Esophagus muscularis mucosa (tissue), 4 donors: ENCODE measurements at places on chromosomes 5 and 9. TPM values are rescaled to one million over a fixed set of nuclear protein-coding genes. Genes with fewer than 3 reads are reported as not detected.
A peak's percentile ranks its signal among the peaks of the same experiment; 100 is the strongest.

The ABO gene
- total RNA-seq: 0.33 TPM

The LRRC70 gene
- total RNA-seq: 1.0 TPM

The SLC36A2 gene
- total RNA-seq: not detected

DNA sequence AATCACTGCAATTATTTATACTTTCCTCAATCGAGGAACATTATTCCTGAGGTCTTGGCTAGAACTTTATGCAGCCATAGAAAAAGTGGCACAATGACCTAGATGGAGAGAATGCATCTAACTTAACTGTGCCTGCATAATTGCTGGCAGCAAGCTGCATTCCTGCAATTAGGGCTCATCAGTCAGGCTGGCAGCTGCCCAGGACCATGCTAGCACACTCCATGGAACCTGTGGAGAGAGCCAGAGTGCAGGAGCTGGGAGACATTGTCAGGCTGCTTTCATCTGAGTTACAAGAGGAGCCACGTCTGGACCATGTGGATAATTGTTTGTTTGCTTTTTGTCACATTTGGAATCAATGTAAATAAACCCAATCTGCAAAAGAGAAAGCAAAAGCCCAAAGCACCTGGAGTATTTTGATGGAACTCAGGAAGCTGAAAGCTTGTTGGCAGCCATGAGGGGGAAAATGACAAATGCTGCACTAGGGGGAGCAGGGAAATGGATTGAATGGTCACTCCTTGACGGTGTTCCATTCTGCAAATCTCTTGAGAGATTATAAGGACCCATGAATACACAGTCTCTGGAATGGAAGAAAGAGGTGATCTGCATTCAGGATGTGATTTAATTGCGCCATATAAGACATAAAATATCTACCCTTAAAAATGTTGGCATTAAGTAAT, 839.9 kb downstream of the MAT2B start:
- no peak for DNase-seq

GRCh38 chr9:79695531-79696175, 123.9 kb downstream of the TLE4 start:
- peak; percentile 75 for DNase-seq

GRCh38 chr9:24218656-24219055, 327.0 kb downstream of the IZUMO3 start:
- DNase-seq: no peak

The LCP2 gene
- 7.2 TPM for total RNA-seq

DNA sequence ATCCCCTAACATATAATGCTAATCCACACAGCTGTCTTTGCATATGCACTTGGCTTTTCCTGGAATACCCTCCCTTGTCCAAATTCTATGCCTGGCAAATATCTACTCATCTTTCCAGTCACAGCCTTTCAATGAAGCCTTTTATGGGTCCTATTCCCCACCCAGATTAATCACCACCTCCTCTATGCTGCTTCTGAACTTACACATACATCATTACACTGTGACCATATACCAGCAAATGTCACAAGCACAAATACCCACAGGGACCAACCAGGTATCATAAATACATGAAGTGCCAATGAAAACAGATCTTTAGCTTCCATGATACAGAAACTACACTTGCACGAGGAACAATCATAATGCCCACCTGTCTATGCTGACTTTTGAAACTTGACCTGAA, 22.3 kb downstream of the LPAR1 start:
- no peak for DNase-seq

The C8G gene
- total RNA-seq: not detected

DNA sequence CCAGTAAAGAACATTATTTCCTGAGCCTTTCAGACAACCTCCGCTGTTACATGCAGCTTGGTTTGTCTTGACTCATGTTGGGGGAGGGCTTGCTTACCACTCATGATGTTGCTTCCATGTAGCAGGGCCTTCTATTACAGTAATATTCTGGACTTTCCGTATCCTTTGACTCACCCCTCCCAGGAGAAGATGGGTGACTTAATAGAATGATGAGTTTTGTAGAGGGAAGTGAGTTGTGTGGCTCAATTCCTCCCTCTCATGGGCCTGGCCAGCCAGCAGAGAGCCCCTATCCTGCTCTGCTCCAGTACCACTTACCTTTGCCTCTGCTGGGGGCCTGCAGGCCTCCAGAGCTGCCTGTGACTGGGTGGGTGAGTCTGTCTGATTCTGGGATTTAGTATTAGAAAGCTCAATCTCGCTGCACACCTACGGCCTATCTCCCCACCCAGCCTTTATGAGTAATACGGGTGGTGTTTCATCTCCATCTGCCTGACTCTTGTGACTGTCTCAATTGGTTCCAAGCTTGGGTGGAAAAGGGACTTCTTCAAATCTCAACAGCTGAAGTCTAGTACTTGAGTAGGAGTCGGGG, 52.6 kb upstream of the KLF9 start:
- DNase-seq: no peak

GRCh38 chr5:56011835-56012234, 17.1 kb upstream of the IL6ST start:
- no peak for DNase-seq

The NKD2 gene
- 4.4 TPM for total RNA-seq

The HEMGN gene
- not detected for total RNA-seq

DNA sequence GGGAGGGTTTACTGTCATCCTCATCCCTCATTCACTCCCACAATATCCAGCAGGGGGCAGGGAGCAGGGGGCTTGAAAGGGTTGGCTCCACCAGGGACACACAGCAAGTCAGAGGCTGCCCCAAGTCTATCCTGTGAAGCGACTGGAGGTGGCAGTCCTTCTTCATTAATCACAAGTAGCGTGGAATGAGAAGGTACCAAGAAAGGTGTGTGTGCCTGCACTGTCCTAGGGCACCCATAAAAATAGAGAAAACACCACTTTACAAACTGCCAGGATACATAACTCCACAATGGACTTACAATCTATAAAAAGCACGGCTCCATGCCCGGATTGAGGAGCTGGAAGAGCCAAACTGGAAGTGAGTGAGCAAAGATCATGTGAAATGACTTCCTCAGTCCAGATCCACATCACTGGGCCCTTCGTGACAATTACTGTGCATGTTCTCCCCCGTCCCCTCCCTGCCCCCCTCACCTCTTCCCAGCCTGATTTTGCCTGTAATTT, 183.9 kb downstream of the SLIT3 start:
- DNase-seq: no peak

The NIM1K gene
- 1.6 TPM for total RNA-seq

GRCh38 chr9:29068461-29068860, 1495.2 kb upstream of the C9orf72 start:
- DNase-seq: no peak

GRCh38 chr5:52804387-52804791, 16.7 kb downstream of the ITGA1 start:
- no peak for DNase-seq

The SH2D3C gene
- total RNA-seq: 11.3 TPM

GRCh38 chr5:12672141-12672540, 767.9 kb upstream of the CTNND2 start:
- DNase-seq: no peak

- peak; percentile 57 for DNase-seq
Measured at GRCh38 chr5:82425591-82425990, 147.4 kb upstream of the RPS23 start.

DNA sequence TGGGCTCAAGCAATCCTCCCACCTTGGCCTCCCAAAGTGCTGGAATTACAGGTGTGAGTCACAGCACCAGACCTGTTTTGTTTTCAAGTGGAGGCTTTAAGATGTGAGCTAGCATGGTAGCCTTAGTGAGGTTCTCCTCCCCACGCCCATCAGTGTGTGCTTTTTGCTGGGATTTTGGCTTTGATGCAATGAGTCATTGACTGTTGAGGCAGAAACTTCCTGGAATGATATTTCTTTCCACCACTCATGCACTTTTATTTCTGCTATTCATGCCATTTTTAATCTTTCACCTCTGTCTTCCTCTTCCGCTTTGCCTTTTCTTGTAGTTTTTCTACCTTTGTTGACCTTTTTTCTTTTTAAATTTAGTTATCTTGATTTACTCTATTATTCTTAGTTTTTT, 4.2 kb upstream of the NFIL3 start:
- DNase-seq: no peak

- no peak for DNase-seq
Measured at GRCh38 chr5:51347704-51348103, 35.5 kb upstream of the ISL1 start.

The MZB1 gene
- 0.99 TPM for total RNA-seq

DNA sequence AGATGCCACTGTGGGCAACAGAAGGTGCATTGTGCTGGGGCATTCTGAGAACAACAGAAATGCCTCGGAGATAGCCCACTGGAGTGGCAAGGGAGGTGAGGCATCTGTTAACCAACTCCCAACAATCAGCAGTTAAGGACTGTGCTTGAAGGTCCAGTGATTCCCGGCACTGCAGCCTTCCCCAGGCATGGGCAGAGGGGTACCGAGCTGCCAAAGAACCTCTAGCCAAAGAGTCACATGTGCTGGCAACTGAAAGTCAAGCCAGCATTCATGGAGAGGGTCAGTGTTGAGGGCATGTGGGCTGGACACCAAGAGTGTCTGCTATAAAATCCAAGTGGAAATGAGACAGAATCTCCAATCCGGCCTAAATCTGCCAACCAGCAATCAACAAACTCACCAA, 149.6 kb downstream of the ASTN2 start:
- DNase-seq: no peak

DNA sequence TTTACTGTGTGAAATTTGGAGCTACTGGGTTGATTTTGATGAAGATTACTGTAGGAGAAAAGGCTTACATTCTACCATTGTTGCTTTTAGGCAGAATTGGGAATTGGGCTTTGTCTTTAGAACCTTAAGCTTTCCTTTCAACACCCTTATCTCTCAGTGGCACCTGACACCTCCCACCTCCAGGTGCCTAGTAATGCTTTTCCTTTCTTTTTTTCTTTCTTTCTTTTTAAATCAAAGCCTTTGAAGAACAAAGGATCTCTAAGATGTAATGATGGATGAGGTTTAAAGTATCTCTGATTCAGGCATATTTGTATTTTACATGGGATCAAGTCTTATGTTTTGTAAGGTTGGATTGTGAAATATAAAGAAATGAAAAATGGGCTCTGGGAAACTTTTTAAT, 2.9 kb upstream of the ADGRV1 start:
- DNase-seq: no peak

DNA sequence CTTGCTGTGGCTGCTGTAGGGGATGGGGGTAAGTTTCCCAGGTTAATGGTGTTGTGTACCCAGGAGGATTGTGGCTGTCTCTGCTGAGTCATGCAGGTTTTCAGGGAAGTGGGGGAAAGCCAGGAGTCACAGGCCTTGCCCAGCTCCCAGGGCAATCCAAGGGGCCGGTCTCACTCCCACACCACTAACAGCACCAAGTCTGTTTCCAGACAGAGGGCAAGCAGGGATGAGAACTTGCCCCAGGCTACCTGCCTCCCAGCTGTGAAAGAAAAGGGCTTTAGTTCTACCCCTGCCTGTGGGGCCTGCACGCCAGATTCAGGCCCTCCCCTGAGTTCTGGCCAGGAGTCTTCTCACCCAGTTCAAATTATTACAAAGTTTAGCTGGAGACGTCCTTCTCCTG, 579.8 kb upstream of the ST8SIA4 start:
- no peak for DNase-seq

The SNX30 gene
- total RNA-seq: 7.6 TPM

The PTGS1 gene
- total RNA-seq: 76.9 TPM

DNA sequence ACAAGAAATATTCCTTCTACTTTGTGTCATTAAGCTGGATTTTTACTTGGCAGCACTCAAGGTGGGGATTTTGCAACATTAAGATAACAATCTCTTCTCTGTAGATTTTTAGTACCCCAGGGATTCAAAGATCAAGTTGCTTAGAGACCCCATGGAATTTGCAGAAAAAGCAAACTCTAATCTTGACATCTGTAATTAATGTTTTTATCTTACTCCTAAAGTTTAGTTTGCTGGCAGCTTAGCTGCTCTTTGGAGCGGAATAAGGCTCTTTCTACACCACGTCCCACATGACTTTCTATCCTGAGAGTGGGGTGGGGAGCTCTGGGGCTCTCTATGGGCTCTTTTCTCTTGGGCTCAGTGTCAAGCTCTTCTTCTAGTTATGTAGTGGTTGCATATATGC, 21.7 kb upstream of the SPDL1 start:
- no peak for DNase-seq

GRCh38 chr5:106875591-106876297, 795.0 kb downstream of the EFNA5 start:
- no peak for DNase-seq

The PCSK1 gene
- total RNA-seq: 0.11 TPM

- no peak for DNase-seq
Measured at GRCh38 chr9:23821375-23822181, 4.5 kb downstream of the ELAVL2 start.

- no peak for DNase-seq
Measured at GRCh38 chr9:75235632-75236031, 147.3 kb downstream of the OSTF1 start.

DNA sequence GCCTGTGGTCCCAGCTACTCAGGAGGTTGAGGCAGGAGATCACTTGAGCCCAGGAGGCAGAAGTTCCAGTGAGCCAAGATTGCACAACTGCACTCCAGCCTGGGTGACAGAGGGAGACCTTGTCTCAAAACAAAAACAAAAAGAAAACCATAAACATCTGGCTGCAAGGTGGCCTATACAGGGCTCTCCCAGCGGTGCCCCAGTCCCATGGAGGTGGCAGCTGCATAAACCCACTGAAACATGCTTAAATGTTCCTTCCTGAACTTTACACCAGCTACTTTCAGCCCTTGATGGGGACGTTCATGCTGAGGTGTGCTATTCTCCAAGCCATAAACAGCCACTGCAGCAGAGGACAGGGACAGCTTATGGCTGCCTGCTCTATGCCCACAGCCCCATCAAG, 35.6 kb downstream of the DROSHA start:
- no peak for DNase-seq

GRCh38 chr5:42962124-42962523, 78.0 kb downstream of the ANXA2R start:
- DNase-seq: no peak

DNA sequence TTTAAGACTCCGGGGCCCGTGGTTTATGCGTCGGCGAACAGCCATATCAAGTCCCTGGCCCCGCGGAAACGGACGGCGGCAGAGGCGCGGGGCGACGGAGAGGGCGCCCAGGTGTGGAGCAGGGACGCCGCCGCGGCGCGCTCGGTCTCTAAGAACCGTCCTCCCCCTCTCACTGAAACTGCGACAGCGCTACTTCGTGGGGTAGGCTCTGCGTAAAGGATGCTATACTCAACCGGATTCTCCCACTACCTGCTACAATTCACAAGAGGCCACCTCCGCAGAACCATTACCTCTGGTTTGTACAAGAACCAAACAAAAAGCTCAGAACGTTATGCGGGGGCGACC, 404 bp downstream of the MRNIP start:
- DNase-seq: no peak

- DNase-seq: no peak
Measured at GRCh38 chr5:84438456-84438855, 53.8 kb upstream of the EDIL3 start.

- DNase-seq: no peak
Measured at GRCh38 chr5:128904805-128905567, 60.3 kb upstream of the SLC27A6 start.

The LPAR1 gene
- 44.4 TPM for total RNA-seq

- DNase-seq: no peak
Measured at GRCh38 chr9:1979741-1980367, 35.3 kb upstream of the SMARCA2 start.

DNA sequence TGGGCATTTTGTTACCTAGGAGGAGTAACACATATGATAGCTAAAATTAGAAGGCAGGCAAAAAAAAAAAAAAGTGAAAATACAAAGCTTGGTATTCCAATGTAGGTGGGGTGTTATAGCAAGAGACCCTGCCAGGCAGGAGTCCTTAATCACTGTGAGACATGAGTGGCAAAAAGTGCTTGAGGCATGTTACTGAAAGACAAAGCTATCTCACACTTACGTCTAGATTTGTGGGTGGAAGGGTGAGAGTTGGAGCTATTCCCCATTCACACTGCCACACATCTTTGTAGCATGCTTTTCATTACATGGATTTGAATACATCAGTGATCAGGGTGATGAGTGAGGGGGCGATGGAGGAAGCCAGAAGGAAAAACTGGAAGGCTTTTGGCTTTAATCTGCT, 2.6 kb upstream of the PLPPR1 start:
- DNase-seq: no peak
